Right forelimb (tissue), 1 donor: ENCODE measurements at places on chromosomes 5 and 9.
A peak's percentile ranks its signal among the peaks of the same experiment; 100 is the strongest.

- DNase-seq: peak; percentile 12
Observed at GRCh38 chr9:114093031-114093471, 6.0 kb downstream of the KIF12 start.

DNA sequence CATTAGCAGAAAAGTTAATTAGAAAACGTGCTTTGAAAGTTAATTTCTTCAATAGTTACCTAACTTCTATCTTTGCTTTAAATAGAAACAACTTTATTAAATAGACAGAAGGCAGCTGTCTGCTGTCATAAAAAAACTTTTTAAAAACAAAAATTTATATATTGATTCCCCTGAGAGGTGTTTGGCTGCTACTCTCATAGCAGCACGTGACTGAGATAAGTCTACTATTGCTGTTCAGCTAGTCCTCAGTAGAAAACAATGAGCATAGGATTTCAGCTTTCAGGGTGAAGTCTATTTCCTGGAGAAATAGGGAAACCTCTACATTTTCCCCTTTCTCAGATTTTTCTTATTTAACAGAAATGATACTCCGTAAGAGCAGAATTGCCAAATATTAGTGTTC lies 135.0 kb upstream of the FBN2 start:
- DNase-seq: no peak

GRCh38 chr5:91252916-91253315 lies 130.2 kb downstream of the ARRDC3 start:
- DNase-seq: no peak

DNA sequence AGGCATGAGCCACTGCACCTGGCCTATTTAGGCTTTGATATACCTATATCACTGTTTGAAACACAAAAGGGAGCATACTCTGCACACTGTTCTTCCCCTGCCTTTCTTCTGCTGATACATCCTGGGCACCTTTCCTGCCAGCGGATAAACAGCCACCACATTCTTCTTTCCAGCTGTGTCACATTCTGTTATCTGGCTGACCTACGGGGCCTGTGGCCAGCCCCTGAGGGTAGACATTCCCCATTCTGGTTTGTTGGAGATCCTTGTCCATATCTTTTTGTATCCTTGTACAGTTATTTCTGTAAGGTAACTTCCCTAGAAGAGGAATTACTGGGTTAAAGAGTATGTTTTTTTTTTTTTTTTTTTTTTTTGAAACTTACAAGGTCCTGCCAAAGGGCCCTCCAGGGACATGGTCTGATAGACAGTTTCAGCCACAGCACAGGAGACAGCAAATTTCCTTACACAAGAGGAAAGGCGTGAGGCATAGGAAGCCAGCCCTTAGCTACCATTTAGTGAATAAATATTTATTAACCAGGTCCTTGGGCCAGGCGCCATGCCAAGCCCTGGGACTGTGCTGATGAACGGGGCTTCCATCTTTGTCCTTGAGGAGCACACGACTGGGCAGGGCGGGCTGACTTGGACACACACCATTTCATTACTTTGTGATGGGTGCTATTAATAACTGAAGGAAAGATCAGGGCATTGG lies 57.8 kb downstream of the ERGIC1 start:
- DNase-seq: no peak

GRCh38 chr5:135881244-135881643 lies 14.4 kb downstream of the IL9 start:
- no peak for DNase-seq
